ENCODE measurements at places on chromosomes 5 and 9. TPM values are rescaled to one million over a fixed set of nuclear protein-coding genes. Genes with fewer than 3 reads are reported as not detected.
A peak's percentile ranks its signal among the peaks of the same experiment; 100 is the strongest.

Gene ERAP2
- total RNA-seq, result 9.1 TPM

Gene FOXD4L6
- not detected for total RNA-seq

Gene SNAPC3
- total RNA-seq, result 57.0 TPM

Gene OMD
- total RNA-seq, result 4.2 TPM

Gene SPATA31E1
- not detected for total RNA-seq

Gene TNFSF15
- total RNA-seq, result 1.3 TPM

Gene IFNB1
- total RNA-seq, result not detected

Gene FBLL1
- 4.0 TPM for total RNA-seq

Gene BRINP1
- total RNA-seq, result 3.8 TPM

GRCh38 chr5:63085561-63085960, 506.9 kb downstream of the LRRC70 start:
- no peaks in the 10 kb centered on the region for H3K36me3 ChIP-seq
- no peaks in the 10 kb centered on the region for H3K27me3 ChIP-seq
- H3K27ac ChIP-seq, result no peak overlapping the region
- DNase-seq, result no peak
- no peak overlapping the region for H3K4me3 ChIP-seq

GRCh38 chr5:6786786-6787495, 73.7 kb downstream of the TENT4A start:
- no peak overlapping the region for H3K4me3 ChIP-seq
- no peak overlapping the region for H3K27ac ChIP-seq
- no peaks in the 10 kb centered on the region for H3K4me1 ChIP-seq
- DNase-seq, result peak; percentile 29
- no peaks in the 10 kb centered on the region for H3K27me3 ChIP-seq

- H3K27me3 ChIP-seq, result no peaks in the 10 kb centered on the region
- no peaks in the 10 kb centered on the region for H3K36me3 ChIP-seq
- no peak for DNase-seq
Measured at GRCh38 chr5:29993286-29993685, 1200.2 kb upstream of the CDH6 start.

DNA sequence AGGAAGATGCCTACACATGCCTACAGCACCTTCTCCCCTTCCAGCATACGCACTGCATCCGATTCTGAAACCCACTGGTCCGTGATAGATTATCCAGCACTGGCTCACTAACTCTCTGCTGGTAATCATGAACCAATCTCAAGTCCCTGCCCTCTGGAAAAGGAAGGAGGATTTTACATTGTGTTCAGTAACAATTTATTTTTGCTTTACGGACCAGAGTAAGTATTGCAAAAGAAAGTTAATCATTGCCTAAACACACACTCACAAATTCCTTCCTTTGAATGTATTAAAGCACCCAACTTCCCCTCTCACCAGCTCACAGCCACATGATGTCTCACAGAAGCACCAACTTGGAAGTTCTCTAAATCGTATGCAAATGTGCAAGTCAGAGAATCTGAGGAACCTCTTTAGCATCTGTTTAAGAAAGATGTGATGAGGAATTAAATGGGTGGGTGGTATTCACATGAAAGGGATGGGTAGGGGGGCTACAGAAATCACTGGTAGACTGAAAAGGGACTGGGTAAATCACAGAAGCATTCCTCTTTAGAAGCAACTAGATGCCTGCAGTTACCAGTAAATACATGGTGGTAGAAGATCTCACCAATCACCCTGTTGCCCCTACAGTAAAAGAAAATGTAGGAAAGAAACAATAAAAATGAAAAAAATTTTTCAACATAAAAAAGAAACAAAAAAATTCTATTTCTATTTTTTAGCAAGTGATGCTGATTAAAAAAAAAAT, 8.4 kb downstream of the GNAQ start:
- no peak for DNase-seq
- no peak overlapping the region for H3K27ac ChIP-seq
- H3K4me3 ChIP-seq, result no peak overlapping the region
- H3K36me3 ChIP-seq, result no peaks in the 10 kb centered on the region
- H3K4me1 ChIP-seq, result peaks cover 17% of the 10 kb centered on the region

DNA sequence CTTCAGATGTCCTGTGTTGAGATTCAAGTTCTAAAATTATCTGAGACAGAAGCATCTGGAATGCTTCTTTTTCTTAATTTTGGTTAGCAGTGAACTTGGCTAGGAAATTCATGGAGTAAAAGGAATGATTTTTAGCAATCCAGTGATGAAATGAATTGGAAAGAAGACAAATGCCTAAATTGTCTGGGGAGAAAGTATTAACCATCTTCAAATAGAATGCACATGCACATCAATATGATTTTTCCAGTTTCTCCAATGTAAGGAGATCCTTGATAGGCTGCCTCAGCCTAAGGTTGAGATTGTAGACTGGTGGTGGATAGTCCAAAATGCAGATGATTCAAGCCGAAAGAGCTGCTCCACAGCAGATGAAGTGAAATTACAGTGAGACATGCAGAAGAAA, 106.7 kb downstream of the PCSK5 start:
- no peak for DNase-seq
- H3K27me3 ChIP-seq, result no peaks in the 10 kb centered on the region
- no peak overlapping the region for H3K4me3 ChIP-seq
- H3K27ac ChIP-seq, result no peak overlapping the region

GRCh38 chr5:101534491-101535110, 631.5 kb upstream of the ST8SIA4 start:
- H3K27ac ChIP-seq, result no peak overlapping the region
- H3K4me1 ChIP-seq, result no peaks in the 10 kb centered on the region
- no peak overlapping the region for H3K4me3 ChIP-seq
- no peaks in the 10 kb centered on the region for H3K36me3 ChIP-seq

DNA sequence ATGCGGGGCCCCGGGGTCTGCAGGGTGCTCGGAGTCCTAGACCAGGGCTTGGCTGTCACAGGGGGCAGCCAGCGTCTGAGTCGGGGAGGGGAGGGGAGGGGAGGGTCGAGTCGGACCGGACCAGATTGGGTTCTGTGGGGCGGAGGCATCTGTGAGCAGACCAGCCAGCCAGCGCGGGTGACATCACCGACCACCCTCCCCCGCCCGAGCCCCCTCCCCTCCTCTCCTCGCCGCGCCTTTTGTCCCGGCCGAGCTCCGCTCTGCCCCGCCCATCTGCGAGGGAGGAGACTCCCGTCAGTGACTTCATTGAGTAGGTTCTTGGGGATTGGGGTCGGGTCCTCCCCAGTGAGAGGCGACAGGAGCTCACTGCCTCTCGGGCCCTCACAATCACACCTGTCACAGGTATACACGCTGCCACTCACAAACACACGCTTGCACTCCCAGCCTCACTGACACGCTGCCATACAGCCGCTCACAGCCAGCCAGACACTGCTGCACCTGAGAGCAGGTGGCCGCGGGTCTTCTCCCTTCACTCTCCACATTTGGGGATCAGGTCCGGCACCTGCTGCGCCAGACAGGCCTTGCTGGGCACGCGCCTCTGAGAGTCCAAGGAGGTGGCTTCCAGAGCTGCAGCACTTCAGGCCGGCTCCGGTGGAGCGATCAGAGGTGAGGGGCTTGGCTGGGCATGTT, 546 bp downstream of the DNAJB5 start:
- H3K4me3 ChIP-seq, result peak overlapping the region; percentile 63
- DNase-seq, result peak; percentile 67
- H3K36me3 ChIP-seq, result no peaks in the 10 kb centered on the region
- peaks cover 48% of the 10 kb centered on the region for H3K4me1 ChIP-seq

- H3K36me3 ChIP-seq, result no peaks in the 10 kb centered on the region
- H3K4me3 ChIP-seq, result no peak overlapping the region
- no peaks in the 10 kb centered on the region for H3K27me3 ChIP-seq
- H3K4me1 ChIP-seq, result no peaks in the 10 kb centered on the region
Measured at GRCh38 chr5:157312492-157312891, 46.6 kb downstream of the CYFIP2 start.

DNA sequence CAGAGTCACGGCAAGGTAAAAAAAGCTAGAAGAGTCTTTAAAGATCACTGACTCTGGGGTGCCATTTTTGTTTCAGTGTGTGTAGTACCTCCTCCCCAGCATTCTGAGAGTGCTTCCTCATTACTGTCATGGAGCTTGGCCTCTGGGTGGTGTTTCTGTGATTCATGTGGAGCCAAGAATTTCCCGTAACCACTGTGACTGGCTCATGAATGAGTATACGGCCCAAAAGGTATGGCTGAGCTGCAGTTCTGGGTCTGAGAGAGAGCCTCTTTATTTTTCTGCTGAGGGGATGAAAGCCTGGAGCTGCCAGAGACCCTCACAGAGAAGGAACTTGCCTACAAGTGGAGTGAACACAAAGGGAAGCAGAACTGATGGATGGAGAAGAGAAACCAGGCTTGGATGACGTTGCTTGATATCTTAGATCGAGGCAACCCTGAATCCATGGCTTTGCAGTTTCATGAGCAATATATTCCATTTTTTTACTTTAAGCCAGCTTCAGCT, 85.6 kb downstream of the PTTG1 start:
- H3K4me1 ChIP-seq, result peaks cover 5% of the 10 kb centered on the region
- no peaks in the 10 kb centered on the region for H3K27me3 ChIP-seq
- DNase-seq, result no peak
- no peak overlapping the region for H3K27ac ChIP-seq

GRCh38 chr5:168672888-168673287, 93.7 kb upstream of the PANK3 start:
- peaks cover 20% of the 10 kb centered on the region for H3K36me3 ChIP-seq
- H3K4me1 ChIP-seq, result no peaks in the 10 kb centered on the region
- H3K4me3 ChIP-seq, result no peak overlapping the region

- peaks cover 33% of the 10 kb centered on the region for H3K36me3 ChIP-seq
- H3K4me3 ChIP-seq, result no peak overlapping the region
- peaks cover 10% of the 10 kb centered on the region for H3K4me1 ChIP-seq
- H3K27me3 ChIP-seq, result no peaks in the 10 kb centered on the region
- DNase-seq, result no peak
- no peak overlapping the region for H3K27ac ChIP-seq
Measured at GRCh38 chr5:10266839-10267238, 16.8 kb downstream of the CCT5 start.

DNA sequence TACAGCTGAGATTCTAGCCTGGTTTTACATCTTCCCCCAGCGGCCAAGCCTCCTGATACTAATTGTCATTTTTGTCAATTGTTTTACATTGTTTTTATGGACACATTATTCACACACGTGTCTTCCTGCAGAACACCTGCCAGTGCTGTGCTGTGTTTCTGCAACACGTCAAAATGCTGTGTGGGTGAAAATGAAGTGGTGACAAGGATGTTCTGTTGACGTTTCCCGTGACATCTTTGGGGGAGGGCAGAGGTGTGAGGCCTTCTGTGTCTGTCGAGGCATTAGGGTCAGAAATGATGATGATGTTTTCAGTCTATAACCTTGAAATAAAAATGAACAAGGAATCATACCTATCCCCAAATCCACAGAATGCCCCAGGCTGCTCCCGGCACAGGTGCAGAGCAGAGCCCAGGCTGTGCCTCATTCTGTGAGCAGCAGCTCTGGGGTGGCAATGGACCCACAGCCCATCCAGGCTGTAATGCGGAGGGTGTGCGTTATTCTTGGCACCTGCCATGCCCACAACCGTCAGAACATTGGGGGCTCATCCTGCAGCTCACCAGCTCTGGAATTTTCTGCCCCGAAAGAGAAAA, 23.6 kb upstream of the CEP72 start:
- H3K27ac ChIP-seq, result no peak overlapping the region
- H3K27me3 ChIP-seq, result no peaks in the 10 kb centered on the region
- no peak overlapping the region for H3K4me3 ChIP-seq

DNA sequence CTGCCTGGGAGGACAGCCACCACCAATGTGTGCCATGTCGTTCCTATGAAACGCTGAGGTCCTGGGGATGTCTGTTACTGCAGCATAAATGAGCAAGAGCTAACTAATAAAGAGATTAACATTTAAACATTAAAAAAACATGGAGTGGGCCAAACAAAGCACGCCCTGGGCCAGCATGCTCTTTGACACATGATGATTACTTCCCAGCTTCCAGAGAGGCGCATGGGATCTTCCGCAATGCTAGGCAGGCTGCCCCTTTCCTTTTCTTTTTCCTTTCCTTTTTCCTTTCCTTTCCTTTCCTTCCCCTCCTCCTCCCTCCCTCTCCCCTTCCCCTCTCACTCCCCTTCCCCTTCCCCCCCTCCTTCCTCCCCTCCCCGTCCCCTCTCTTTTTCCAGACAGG, 10.6 kb upstream of the TENT4A start:
- no peak overlapping the region for H3K27ac ChIP-seq
- no peak for DNase-seq
- peaks cover 19% of the 10 kb centered on the region for H3K4me1 ChIP-seq
- no peaks in the 10 kb centered on the region for H3K36me3 ChIP-seq

- no peak for DNase-seq
- peaks cover 4% of the 10 kb centered on the region for H3K4me1 ChIP-seq
Measured at GRCh38 chr5:154646745-154647113, 108.4 kb upstream of the LARP1 start.

DNA sequence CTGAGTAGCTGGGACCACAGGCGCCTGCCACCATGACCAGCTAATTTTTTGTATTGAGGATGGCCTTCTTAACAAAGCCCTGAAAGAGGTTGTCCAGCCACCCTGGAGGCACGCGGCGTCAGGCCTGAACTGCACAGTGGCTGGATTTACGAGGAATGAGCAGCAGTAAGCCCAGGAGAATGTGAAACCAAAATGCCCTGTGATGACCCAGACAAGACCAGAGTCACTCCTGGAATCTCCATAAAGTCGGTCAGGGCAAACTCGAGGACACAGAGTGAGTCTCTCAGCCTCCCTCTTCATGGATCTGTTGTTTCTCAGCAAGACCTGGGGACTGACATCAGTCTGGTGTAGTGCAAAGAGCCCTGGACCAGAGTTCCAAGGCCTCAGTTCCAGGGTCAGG, 53.2 kb upstream of the C5orf58 start:
- no peak for DNase-seq
- H3K4me1 ChIP-seq, result no peaks in the 10 kb centered on the region
- no peak overlapping the region for H3K27ac ChIP-seq
- H3K36me3 ChIP-seq, result no peaks in the 10 kb centered on the region
- no peaks in the 10 kb centered on the region for H3K27me3 ChIP-seq

DNA sequence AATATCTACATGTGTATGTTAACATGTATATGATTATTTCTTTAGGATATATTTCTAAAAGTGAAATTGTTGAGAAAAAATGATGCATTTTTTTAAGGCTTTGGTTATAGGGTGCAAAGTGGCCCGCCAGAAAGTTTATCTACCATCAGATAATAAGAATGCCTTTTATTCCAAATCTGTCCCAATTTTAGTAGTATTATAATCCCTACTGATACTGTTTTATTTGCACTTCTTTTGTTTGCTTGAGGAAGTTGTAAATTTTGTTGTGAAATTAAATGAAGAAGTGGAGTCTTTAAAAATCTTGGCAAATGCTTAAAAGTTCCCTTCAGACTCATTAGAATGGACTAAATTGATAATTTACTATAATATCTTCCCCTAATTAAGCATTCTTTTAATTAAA, 73.0 kb downstream of the NIPBL start:
- no peaks in the 10 kb centered on the region for H3K36me3 ChIP-seq
- no peaks in the 10 kb centered on the region for H3K27me3 ChIP-seq
- H3K27ac ChIP-seq, result no peak overlapping the region
- H3K4me3 ChIP-seq, result no peak overlapping the region
- DNase-seq, result no peak

DNA sequence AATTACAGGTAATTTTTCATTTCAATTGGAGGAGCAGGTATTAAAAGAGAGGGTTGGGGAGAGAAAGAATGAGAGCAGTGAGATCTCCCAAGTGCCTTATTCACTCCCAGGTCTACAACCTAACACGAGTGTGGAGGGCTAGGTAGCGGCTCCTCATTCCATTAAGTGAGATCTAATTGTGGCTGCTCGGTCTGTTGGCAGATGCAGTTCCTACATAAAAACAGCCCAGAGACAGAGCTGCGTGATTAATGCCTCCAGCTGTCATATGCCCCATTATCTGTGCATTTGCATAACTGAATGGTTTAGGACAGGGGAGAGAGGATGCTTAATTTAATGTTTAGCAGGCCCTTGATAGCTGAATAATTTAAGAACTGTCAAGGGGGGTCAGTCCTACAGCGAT, 100.5 kb downstream of the PSAT1 start:
- no peak overlapping the region for H3K4me3 ChIP-seq
- H3K27ac ChIP-seq, result no peak overlapping the region
- H3K4me1 ChIP-seq, result no peaks in the 10 kb centered on the region
- H3K27me3 ChIP-seq, result no peaks in the 10 kb centered on the region
- no peak for DNase-seq
